ENCODE measurements at places on chromosomes 16 and 17.

DNA sequence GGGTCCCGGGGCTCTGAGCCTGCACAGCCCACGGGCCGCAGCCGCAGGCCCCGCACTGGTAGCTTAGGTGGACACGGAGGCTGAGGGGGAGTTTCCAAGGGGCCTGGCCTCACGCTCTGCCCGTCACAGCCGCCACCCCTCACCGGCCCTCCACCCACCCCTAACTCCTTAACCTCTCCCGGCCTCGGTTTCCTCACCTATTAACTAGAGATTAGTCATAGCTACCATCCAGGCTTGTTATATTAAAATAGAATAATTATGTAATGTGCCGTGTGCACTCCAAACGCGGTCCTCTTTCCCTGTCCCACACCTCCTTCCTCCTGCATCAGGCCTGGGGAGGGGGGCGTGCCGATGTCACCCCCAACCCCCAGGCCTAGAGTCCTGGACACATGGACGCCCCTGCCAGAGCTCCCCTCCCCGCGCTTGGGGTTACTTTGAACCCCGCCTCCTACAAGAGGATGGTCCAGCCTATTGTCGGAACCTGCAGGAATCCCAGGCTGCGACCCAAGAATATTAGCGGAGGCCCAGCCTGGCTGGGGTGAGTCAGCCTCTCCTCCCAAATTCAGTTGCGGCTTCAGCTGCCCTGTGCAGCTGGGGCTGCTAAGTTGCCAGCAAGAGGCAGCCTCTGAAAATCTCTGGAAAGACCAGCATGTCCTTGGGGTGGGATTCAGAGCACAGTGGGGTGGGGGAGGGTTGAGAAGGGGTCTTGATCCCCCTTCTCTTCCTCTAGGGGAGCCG lies 17.3 kb downstream of the SOCS3 start:
- no peak for DNase-seq

- DNase-seq: no peak
These were observed 37.0 kb upstream of the DHX8 start for GRCh38 chr17:43446773-43447172.

- no peak for DNase-seq
These were observed 31.2 kb downstream of the LYRM9 start for GRCh38 chr17:27862004-27862403.

- no peak for DNase-seq
These were observed 32.7 kb downstream of the B9D1 start for GRCh38 chr17:19329839-19330238.

DNA sequence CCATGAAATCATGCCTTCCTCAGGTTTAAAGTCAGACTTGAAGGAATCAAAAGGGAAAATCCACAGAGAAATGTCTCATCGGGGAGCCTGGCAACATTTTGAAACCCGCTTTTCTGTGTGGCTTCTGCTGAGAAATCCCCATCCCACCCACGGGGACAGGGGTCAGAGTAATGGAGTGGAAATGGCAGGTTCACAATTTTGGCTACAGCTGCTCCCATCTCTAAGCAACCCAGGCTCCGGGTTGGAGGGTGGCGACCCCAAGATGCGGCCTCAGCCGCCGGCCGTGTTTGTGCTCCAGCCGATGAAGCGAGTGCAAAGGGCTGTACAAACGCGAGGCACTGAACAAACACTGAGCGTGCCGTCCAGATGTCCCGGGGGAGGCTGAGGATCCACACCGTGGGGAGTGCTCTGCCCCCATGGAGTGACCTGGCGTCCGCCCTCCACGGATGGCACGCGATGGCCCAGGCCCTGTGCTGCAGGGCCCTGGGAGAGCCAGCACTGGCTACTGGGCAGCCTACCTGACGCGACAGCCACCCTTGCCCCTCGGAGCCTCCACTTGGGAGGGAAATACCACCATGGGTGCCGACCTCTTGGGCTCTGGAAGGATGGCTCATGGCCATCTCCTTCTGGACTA lies 22.2 kb downstream of the SLC43A2 start:
- no peak for DNase-seq

DNA sequence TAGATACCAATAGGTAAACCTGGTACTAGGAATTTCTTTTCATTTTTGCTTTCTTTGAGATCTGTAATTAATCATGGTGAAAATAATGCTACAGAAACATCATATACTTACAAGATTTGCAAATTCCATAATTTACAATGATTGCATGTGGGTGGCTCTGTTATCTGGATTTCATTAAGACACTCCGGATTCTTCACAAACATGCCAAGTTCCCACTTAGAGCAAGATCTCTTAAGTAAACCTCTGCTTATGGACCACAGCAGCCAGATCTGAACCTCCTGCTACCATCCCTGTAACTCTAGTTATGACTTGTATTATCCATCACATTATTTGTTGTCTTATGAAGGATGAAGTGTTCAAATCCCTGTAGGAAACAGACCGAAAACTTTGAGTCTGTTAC lies 424.7 kb downstream of the CDH13 start:
- DNase-seq: no peak

DNA sequence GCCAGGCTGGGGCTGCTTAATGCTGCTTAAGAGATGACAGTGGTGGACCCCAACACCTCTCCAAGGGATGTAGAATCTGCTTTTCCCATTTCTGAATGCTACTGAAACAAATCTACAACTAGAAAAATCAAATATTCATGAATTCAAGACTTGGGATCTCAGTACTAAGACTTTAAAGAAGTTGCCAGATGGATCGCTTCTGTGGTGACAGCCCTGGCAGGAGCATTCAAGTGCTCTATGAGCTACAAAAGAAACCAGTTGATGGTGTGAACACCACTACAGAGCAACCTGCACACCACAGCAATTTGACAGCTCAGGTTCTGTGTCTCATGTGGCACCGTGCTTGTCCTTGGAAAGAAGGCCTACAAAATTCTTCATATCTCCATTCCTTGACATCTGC lies 42.6 kb downstream of the SIAH1 start:
- no peak for DNase-seq

- no peak for DNase-seq
These were observed 1.3 kb upstream of the TRAP1 start for GRCh38 chr16:3718628-3719027.

DNA sequence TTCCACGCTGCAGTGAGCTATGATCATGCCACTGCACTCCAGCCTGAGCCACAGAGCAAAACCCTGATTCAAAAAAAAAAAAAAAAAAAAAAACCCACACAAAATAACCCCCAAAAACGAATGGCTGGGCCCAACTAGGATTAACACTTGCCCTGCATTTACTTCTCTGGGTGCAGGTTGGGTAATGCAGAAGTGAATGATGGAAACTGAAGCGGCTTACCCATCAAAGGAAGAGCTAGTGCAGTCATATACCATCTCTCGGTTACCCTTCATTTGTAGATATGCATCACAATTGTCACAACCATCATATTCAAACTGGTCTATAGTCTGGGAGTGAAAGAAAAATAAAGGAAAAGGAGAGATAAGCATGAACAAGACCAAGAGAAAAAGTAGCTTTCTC lies 819 bp downstream of the SUPT4H1 start:
- no peak for DNase-seq

- no peak for DNase-seq
These were observed 224.9 kb downstream of the SEC14L1 start for GRCh38 chr17:77365584-77366186.

DNA sequence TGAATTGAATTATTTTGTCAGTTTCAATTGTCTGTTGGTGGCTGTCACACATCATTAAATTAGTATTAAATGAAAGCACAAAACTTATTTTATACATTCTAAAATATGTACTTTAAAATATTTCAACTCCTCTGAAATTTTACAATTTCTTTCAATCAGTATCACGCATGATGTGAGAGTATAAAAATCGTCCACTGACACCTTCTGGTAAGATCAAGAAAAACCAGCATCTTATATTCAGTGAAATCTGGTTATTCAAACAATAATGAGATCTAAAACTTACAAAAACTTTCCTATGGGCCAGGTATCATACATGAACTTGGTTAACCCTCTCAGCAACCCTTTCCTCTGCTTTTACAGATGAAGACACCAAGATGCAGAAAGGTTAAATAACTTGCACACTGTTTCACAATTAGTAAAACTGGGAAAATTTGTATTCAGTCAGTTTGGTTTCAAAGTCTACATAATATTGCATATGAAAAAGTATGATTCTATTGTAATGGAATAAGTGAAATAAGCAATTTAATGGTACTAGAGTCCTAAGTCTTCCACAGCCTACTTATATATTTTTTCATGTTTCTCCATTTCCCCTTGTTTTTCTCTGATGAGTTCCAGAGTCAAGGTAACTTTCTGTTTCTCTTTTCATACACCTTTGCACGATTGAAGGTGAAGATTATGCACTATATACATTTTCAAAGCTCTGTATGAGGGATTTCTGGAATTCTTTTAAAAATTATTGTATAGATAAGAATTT lies 58.7 kb downstream of the EFCAB5 start:
- DNase-seq: no peak

DNA sequence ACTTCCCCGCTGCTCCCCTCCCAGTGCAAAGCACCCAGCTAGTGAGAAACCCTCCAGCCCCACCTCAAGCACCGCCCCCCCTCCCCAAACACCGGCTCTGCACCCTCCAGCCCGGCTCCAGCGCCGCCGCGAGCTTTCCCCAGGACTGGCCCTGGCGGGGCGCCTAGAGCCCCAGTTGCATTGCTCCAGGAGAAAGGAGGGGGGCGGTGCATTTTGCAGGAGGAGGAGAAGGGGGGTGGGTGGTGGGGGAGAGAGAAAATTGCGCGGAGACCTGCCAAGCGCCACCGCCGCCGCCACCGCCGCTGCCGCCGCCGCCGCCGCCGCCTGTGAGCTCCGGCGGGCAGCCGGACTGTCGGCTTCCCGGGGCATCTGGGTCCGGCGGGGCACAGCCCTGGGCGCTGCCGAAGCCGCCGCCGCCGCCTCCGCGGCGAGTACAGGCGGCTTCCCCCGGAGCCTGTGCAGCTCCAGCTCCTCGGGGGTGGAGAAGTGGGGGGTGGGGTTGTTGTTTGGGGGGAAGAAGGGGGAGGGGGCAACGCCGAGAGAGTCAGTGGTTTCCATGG lies 333 bp upstream of the NOG start:
- DNase-seq: peak; percentile 33

DNA sequence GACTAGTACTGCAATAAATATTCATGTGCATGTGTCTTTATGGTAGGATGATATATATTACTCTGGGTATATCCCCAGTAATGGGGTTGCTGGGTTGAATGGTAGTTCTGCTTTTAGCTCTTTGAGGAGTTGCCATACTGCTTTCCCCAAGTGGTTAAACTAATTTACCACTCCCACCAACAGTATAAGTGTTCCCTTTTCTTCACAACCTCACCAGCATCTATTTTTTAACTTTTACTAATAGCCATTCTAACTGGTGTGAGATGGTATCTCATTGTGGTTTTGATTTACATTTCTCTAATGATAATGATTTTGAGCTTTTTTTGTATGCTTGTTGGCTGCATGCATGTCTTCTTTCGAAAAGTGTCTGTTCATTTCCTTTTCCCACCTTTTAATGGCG lies 32.9 kb downstream of the ITGAM start:
- no peak for DNase-seq

DNA sequence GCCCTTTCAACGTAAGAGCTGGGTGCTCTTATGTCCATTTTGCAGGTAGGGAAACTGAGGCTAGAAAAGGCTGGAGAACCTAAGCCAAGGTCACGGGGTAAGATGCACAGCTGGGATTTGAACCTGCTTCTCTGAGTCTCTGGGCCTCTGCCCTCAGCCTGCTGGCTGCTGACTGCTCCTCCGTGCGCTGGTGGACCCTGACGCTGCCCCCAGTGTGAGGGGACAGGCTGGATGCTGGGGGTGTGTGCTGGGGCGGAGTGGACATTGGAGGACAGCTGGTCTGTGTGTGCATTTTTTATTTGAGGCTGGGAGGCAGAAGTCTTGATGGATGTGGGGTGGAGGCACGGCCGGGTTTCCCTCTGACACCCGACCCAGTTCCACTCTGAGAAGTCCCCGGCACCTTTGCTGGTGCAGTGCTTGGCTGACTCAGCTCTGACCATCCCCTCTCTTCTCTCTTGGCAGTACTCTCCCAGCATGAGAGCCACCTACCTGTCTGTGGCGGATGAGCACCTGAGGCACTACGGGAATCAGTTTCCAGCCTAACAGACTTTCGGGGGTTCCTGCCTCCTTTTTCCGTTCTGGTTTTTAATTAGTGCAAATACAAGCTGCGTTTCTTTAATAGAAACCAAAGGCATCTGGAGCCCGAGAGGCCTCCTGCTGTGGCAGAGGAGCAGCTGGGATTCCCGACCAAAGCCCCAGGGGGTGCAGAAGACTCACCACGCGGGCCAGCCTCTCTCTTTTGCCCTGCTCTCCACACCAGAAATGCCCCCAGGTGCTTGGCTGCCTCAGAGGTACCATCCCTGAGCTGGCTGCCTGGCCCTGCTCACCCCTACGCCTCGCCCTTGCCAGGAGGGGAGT lies 14.1 kb upstream of the DNAI2 start:
- DNase-seq: no peak

DNA sequence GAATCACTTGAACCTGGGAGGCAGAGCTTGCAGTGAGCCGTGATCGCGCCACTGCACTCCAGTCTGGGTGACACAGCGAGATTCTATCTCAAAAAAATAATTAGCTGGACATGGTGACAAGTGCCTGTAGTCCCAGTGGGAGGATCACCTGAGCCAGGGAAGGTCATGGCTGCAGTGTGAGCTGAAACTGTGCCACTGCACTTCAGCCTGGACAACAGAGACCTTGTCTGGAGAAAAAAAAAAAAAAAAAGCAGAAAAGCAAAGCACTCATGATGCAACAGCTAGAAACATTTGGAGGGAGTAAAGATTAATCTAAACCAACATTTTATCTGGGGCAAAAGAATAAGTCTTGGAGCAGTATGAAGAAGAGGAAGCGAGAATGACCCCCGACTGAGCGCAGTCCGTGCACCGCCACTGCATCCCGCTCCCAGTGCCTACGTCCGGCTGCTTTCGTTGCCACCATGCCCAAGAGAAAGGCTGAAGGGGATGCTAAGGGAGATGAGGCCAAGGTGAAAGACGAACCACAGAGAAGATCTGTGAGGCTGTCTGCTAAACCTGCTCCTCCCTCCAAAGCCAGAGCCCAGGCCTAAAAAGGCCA lies 8.2 kb downstream of the PRPSAP1 start:
- no peak for DNase-seq

All from CD4-positive, alpha-beta T cell treated with Interleukin-4 for 1 hour (primary cell).